ENCODE measurements at places on chromosomes 6 and 20.

DNA sequence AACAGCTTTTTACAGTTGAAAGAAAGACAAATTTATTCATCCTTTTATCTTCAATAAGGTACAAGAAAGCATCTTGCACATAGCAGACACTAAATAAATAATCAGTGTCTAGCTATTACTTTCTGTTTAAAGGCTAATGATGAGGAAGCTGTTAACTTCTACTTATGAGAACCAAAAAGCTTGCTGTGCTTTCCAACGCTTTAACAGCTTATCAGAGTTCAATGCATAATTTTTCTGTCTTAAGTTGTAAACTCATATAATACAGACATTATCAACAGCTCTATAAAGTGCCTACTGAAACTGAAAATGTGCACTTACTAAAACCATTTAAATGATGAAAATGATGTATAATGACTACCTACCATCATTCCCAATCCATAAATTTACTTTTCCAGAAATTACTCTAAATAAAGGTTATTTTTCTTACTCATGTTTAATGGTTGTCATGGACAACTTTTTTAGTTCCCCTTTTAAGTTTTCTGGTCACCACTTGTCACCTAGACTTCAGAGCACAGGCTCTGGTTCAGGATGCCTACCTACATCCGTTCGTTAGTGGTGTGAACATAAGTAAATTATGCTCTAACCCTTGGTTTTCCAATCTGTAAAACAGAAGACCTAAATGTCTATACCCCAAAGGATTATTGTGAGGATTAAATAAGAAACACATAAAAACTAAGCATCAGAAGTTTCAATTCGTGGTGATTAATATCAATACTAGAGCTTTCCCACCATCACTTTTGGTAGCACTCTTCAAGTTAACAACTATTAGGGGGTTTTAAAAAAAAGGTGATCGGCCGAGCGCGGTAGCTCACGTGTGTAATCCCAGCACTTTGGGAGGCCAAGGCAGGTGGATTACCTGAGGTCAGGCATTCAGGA is 8.0 kb downstream of the PNISR start:
- no peak for DNase-seq

GRCh38 chr20:59069026-59069425 is 26.4 kb upstream of the PRELID3B start:
- DNase-seq, result no peak

DNA sequence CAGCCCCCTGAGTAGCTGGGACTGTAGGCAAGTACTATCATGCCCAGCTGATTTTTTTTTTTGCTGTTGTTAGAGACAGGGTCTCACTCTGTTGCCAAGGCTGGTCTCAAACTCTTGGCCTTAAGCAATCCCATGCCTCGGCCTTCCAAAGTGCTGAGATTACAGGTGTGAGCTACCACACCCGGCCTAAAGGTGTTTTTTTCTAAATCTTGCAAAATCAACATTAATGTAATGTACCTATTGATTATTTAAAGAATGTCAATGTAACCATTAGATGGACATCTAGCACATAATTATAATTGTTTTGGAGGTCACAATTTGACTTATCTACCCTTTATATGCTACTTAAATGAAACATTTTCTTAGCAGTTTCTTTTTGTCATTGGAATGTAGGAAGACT is 126.1 kb downstream of the PHACTR1 start:
- no peak for DNase-seq

DNA sequence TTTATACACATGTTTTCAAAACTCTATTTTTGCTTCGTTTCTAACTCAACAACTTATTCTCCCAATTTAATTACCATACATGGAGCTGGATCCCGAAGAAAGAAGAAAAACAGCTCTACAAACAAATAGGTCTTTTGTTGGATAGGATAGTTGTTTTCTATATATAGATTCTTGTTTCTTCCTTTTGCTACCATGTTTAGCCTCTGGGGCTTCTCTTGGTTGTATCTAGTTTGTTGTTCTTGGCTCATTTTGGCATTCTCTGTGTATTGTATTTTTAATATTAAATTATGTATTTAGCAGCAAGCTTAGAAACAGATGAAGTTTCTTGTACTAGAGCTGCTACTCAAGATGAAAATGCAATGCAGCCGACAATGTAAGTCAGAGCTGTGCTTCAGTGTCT is 60.9 kb downstream of the PLCB4 start:
- no peak for DNase-seq
